ENCODE measurements at places on chromosomes 3 and 15.
A peak's percentile ranks its signal among the peaks of the same experiment; 100 is the strongest.

- DNase-seq, result no peak
Observed at GRCh38 chr3:28856796-28857195, 424.1 kb upstream of the RBMS3 start.

DNA sequence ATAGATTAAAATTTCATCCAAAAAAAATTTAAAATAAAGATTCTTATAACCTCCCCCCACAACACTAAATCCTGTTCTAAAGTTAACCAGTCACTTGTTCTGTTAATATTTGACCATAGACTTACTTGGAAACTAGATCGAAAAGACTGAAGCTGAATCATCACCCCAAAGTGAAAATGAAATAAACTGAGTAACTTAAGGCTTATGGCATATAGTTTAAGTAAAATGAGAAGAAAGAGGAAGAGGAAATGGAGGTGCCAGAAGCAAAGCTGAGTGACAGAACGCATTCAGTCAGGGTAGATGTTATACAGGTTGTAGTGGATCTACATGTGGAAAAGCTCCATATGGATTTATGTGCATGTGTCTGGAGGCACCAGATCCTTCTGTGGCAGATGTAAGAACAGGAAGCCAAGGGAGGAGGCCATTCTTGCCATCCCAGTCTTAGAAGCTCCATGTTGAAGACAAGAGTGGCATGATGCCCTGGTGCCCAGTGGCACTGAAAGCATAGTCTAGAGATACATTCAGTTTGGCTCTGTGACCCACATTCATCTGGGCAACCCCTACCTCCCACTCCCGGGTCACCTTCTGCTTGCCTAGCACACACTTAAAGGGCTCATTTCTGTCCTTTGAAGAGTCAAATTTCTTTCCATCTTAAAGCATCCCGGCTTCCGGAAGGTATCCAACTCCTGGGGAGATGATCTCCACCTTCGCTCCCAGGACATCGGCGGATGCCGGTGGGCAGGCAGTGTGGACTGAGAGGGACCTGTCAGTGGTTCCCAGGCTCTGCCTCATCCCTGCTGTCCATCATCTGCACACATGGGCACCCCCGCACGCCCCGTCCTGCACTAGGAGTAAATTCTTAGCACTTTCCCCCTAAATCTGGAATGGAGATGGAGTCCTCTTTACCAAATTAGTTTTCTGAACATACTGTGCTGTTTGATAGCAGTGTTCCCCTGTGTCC is 90.8 kb downstream of the NEO1 start:
- no peak for DNase-seq

DNA sequence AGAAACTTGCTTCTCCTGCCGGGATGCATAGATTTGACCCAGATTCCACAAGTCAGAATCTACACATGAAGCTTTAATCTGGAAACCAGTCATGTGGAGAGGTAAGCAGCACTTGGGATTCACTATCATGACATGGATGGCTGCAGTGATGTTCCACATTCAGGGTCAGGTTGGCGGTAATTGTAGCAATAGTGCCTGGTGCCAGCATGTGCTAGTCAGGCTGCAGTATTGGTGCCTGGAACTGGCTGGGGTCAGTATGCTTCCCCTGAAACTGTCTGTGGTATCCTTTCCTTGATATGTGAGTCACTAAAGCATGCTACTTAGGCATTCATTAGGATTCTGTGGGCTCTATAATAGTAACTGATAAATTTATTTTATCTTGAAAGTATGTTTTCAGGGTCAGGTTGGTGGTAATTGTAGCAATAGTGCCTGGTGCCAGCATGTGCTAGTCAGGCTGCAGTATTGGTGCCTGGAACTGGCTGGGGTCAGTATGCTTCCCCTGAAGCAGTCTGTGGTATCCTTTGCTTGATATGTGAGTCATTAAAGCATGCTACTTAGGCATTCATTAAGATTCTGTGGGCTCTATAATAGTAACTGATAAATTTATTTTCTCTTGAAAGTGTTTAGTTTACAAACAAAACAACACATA is 1439.2 kb downstream of the ZPLD1 start:
- no peak for DNase-seq

GRCh38 chr3:69901802-69902201 is 97.7 kb upstream of the SAMMSON start:
- DNase-seq, result no peak

DNA sequence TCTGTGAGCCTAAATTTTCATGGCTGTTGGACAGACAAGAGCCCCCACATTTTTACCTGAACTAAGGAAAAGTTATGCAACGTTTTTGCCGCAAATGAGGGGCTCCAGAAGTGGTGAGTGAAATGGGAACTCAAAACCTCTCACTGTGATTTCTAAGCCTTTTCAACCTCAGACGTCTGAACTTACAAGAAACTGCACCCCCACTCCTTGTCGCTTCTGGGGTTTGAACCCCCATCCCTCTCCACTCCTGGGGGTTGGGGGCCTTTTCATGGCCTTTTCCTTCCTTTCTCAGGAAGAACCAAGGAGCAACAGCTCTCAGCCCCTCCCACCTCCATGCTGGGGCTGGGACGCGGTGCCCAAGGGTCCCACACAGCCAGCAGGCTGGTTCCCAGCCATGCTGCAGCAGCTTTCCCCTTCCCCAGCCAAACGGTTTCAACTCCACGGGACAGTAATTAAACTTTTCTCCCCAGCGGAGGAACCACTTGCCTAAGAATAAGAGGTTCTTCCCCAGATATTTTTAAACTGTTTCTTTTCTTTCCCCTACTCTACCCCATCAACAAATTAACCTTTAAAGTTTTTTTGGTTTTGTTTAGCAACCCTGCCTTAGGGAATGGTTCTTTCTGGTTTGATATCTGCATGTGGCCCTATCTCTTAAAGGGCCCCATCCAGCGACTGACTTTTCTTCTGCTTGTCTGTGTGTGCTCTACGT is 387.6 kb upstream of the CBLB start:
- DNase-seq, result no peak

- DNase-seq, result no peak
Observed at GRCh38 chr15:76812381-76812780, 92.8 kb downstream of the SCAPER start.

GRCh38 chr15:91050128-91050455 is 27.7 kb upstream of the VPS33B start:
- DNase-seq, result no peak

- DNase-seq, result no peak
Observed at GRCh38 chr3:29503958-29504357, 223.1 kb downstream of the RBMS3 start.

GRCh38 chr3:52182196-52182595 is 15.8 kb upstream of the ALAS1 start:
- DNase-seq, result no peak

- no peak for DNase-seq
Observed at GRCh38 chr3:30696896-30697295, 90.5 kb downstream of the TGFBR2 start.

DNA sequence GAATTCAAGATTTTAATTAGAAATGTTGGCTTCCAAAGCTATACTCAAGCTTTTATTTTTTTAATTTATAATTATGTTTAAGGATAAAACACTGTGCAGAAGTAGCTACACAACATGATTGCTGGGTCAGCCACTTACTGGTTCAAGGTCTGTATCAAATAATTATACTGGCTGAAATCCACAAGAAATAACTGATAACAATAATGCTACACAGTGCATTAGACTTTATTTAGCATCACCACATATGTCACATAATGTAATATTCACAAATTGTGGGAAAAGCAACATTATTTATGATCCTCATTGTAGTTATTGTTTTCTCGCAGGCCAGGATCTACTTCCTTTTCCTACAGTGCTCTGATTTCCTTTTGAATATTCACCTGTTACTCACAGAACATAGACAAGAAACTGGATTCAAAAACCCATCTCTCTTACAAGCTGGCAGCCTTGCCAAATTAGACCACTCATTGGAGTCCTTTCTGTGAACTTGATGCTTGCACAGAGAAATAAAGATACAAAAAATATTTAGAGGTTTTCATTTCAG is 161.7 kb downstream of the MECOM start:
- DNase-seq, result no peak

- DNase-seq, result no peak
Observed at GRCh38 chr3:65362688-65363087, 674.9 kb upstream of the ADAMTS9 start.

GRCh38 chr3:72081471-72082185 is 296.7 kb upstream of the PROK2 start:
- DNase-seq, result no peak

DNA sequence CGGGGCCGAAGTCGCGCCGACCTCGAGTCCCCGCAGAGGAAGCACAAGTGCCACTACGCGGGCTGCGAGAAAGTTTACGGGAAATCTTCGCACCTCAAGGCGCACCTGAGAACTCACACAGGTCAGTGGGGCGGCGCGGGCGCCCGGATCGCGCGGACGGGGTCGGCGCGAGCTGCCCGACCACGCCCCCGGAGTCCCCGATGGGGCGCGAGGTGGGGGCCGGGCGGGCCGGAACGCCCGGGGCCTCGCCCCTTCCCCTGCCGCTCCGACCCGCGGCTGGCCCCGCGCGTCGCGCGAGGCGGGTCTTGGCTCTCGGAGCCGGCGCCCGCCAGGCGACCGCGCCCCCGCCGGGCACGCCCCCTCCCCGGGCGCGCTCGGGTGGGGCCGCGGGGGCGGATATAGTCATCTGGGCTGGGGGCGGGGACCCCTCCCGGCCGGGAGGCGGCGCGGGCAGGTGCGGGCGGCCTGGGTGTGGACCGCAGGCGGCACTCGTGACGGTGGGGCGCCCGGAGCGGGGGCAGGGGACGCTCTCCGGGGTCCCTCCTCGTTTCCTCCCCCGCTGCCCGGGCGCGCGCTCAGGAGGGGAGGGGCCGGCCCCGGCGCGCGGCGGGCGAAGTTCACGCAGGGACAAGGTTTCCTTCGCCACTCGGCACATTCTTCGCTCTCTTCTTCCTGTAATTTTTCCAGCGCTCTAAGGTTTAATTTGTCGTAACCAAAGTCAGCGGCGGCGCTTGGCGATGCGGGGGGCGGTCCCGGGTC is 1.2 kb downstream of the KLF13 start:
- peak; percentile 86 for DNase-seq

- DNase-seq, result no peak
Observed at GRCh38 chr3:195095704-195096036, 175.3 kb downstream of the XXYLT1 start.

DNA sequence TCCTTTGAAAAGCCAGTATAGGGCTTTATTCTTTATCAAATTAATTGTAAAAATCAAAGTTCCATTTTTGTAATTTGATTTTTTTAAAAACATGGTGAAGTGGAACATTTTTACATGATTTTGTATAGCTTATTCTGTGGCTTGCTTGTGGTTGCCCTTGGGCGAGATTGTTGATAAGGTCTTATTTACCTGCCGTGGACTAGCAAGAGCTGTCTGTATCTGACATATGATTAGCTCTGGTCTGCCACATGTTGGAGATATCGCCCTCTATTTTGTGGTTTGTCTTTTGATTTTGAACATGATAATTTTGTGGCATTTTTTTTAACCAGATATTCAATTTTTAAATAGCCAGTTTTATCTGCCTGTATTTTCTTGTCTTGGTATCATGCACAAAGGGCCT is 844 bp downstream of the PRR23E start:
- no peak for DNase-seq

GRCh38 chr3:96449803-96450202 is 364.6 kb upstream of the EPHA6 start:
- no peak for DNase-seq

All from CD4-positive, alpha-beta T cell treated with Interleukin-17A for 1 hour (primary cell).